ENCODE measurements at places on chromosomes 1 and 21. TPM values are rescaled to one million over a fixed set of nuclear protein-coding genes. Genes with fewer than 3 reads are reported as not detected.
A peak's percentile ranks its signal among the peaks of the same experiment; 100 is the strongest.

DNA sequence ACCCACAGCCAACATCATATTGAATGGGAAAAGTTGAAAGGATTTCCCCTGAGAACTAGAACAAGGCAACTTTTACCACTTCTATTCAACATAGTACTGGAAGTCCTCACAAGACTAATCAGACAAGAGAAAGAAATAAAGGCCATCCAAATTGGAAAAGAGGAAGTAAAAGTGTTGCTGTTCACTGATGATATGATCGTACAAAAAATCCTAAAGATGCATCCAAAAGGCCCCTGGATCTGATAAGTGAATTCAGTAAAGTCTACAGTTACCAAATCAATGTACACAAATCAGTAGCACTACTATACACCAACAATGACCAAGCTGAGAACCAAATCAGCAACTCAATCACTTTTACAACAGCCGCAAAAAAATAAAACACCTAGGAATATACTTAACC, 28.3 kb downstream of the RAB3GAP2 start:
- no peak overlapping the region for H3K4me3 ChIP-seq
- H3K27ac ChIP-seq = no peak overlapping the region
- no peak for DNase-seq
- no peaks in the 10 kb centered on the region for H3K27me3 ChIP-seq
- no peaks in the 10 kb centered on the region for H3K4me1 ChIP-seq
- no peaks in the 10 kb centered on the region for H3K36me3 ChIP-seq

GRCh38 chr1:149962039-149962647, 25.5 kb upstream of the MTMR11 start:
- no peaks in the 10 kb centered on the region for H3K27me3 ChIP-seq
- H3K4me3 ChIP-seq = no peak overlapping the region
- H3K4me1 ChIP-seq = no peaks in the 10 kb centered on the region
- H3K27ac ChIP-seq = peak overlapping the region; percentile 11
- peak; percentile 60 for DNase-seq

DNA sequence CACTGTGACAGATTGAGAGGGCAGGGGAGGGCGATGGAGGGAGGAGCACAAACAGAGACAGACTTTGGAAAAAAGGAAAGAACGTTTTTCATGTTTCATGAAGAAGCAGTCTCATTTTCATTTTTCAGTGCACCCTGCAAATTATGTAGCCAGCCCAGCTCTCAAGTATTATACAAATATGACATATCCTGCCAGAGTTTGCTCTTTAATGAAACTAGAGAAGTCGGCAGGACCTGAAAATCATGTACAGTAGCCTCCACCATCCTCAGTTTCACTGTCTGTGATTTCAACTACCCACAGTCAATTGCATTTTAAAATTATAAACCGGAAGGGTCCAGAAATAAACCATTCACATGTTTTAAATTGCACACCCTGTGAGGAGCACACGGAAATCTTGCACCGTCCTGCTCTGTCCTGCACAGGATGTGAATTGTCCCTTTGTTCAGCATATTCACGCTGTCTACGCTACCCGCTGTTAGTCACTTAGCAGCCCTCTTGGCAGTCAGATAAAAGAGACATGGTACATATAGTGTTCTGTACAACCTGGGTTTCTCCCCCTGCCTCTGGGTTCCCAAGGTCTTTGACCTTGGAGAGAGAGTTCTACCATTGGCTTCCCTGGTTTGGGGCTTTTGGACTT, 13.6 kb upstream of the ADARB1 start:
- no peaks in the 10 kb centered on the region for H3K36me3 ChIP-seq
- H3K27ac ChIP-seq = no peak overlapping the region
- DNase-seq = no peak
- H3K4me1 ChIP-seq = no peaks in the 10 kb centered on the region
- H3K4me3 ChIP-seq = no peak overlapping the region

- H3K27ac ChIP-seq = peak overlapping the region; percentile 86
- peaks cover 10% of the 10 kb centered on the region for H3K4me1 ChIP-seq
- DNase-seq = peak; percentile 92
- H3K27me3 ChIP-seq = no peaks in the 10 kb centered on the region
- no peaks in the 10 kb centered on the region for H3K36me3 ChIP-seq
Observed at GRCh38 chr1:91851130-91852010, 34.6 kb downstream of the TGFBR3 start.

- H3K27me3 ChIP-seq = no peaks in the 10 kb centered on the region
- H3K27ac ChIP-seq = no peak overlapping the region
- H3K4me3 ChIP-seq = no peak overlapping the region
- H3K4me1 ChIP-seq = no peaks in the 10 kb centered on the region
- H3K36me3 ChIP-seq = no peaks in the 10 kb centered on the region
Observed at GRCh38 chr1:239239529-239239928, 146.8 kb upstream of the CHRM3 start.

DNA sequence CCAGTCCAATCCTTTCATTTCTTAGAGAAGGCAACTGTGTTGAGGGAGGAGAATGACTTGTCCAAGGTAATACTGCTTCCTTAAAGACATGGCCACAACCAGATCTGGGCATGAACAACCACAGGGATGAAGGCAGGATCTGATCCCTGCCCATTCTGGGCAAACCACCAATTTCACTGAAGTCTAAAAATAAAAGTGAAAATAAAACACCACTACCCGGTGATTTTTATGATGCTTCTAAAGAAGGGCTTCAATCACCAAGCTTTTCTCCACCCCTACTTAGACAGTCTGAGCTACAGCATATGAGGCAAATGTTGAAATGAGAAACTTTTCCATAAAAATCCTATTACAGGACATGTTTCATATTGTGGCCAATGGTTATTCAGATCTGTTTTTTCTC, 133.0 kb downstream of the PTPN14 start:
- DNase-seq = no peak
- H3K4me1 ChIP-seq = no peaks in the 10 kb centered on the region
- no peak overlapping the region for H3K4me3 ChIP-seq
- peak overlapping the region; percentile 37 for H3K27ac ChIP-seq
- H3K36me3 ChIP-seq = no peaks in the 10 kb centered on the region

The CDCA8 gene
- total RNA-seq = 0.18 TPM

DNA sequence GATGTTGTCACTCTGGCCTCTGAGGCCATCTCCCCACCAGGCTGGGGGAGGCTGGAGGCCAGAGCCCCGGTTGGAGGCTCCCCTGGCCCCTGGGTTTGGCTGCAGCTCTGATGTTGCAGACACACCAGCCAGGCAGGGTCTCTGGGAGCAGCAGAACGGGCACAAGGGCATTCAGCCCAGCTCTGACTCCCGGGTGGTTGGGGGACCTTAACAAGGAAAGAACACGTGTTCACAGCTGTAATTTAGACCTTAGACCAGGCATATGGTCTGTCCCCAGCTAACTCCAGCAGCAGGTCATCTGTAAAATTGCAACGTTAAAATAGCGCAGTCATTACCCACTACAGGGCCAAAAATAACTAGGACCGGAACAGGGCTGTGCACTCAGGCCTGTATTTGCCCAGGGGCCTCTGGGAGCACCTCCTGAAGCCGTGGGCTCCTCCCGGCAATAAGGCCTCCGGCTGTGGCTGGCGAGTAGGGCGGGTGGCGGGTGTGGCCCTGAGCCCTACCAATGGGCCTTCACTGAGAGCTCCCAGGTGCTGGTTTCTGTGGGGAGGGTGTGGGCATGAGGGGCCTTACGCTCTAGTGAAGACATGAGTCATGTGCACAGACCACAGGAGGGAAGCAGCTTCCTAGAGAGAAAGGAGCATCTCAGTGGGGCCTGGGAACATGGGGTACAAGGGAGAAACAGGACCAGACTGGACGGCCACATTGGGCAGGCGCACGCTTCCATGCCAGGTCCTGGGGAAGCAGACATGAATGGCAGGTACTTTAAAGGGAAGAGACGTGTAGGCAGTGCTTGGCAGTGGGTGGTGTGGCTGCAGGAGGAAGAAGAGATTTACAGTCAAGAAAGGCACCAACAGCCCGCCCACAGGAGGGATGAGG, 6.1 kb downstream of the LDLRAP1 start:
- H3K36me3 ChIP-seq = no peaks in the 10 kb centered on the region
- DNase-seq = no peak
- H3K4me1 ChIP-seq = peaks cover 20% of the 10 kb centered on the region
- no peak overlapping the region for H3K4me3 ChIP-seq
- no peaks in the 10 kb centered on the region for H3K27me3 ChIP-seq
- H3K27ac ChIP-seq = no peak overlapping the region

- H3K4me3 ChIP-seq = no peak overlapping the region
- no peaks in the 10 kb centered on the region for H3K36me3 ChIP-seq
- no peak for DNase-seq
- H3K27me3 ChIP-seq = no peaks in the 10 kb centered on the region
- no peak overlapping the region for H3K27ac ChIP-seq
Observed at GRCh38 chr21:31330144-31330483, 13.9 kb downstream of the TIAM1 start.

DNA sequence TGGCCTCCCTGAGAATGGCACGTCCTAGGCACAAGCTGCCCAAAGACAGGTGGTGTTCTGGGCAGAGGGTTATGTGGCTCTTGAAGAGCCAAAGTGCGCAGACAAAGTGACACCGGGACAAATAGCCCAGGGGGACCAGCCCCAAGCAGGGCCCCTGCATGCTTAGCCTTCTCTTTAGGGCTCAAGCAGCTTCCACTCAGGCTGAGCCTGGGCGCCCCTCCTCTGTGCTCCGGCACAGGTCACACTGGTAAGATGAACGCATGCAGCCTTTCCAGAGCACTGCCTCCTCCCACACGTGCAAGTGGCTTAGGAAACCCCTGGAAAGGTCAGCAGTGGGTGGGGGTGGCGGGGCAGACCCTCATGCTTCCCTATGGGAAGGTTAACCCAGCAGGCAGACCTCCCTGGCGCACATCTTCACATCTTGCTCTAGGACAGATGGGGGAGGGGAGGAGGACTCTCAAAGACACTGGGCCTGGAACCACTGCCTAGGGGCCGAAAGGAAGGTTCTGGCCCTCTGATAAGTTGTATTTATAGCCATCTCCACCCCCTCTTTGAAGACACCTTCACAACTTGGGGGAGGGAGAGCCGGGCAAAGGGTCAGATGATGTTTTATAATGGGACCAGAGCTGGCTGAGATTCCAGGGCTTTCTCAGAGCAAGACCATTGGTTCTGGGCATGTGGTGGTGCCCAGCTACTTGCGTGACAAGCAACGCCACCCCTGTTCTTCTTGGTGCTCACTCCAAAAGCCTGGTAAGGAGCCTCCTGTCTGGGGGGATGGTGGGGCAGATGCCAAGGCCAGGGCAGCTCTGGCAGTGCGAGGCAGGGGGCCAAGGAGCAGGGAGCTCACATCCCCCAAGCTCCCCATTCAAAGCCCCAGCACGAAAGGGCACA, 5.5 kb downstream of the KLHL21 start:
- no peak for DNase-seq
- H3K4me3 ChIP-seq = no peak overlapping the region
- H3K27me3 ChIP-seq = no peaks in the 10 kb centered on the region
- H3K27ac ChIP-seq = peak overlapping the region; percentile 11

The HES4 gene
- total RNA-seq = 41.0 TPM

DNA sequence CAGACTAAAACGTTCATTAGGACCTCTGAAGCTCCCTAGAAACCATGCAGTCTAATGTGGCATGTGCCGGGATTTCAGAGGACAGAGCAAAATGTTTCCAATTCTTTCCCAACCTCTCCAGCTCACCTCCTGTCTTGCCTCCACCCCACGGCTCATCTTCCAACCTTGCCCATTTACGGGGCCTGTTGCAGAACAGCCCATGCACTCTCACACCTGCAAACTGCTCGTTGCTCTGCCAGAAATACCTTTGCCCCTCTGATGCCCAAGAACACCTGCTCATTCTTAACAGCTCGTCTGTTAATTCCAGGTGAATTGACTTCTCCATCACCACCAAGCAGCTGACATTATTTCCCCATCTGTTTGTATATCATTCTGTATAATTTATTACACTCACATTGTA, 53.9 kb upstream of the LBR start:
- H3K4me3 ChIP-seq = no peak overlapping the region
- H3K4me1 ChIP-seq = no peaks in the 10 kb centered on the region
- no peaks in the 10 kb centered on the region for H3K27me3 ChIP-seq
- DNase-seq = no peak
- H3K27ac ChIP-seq = no peak overlapping the region

GRCh38 chr1:111720977-111721786, 18.0 kb downstream of the INKA2 start:
- H3K4me3 ChIP-seq = no peak overlapping the region
- no peaks in the 10 kb centered on the region for H3K36me3 ChIP-seq

- no peaks in the 10 kb centered on the region for H3K4me1 ChIP-seq
- H3K27ac ChIP-seq = no peak overlapping the region
- no peaks in the 10 kb centered on the region for H3K36me3 ChIP-seq
- no peaks in the 10 kb centered on the region for H3K27me3 ChIP-seq
Observed at GRCh38 chr1:86018283-86018923, 138.2 kb downstream of the COL24A1 start.

DNA sequence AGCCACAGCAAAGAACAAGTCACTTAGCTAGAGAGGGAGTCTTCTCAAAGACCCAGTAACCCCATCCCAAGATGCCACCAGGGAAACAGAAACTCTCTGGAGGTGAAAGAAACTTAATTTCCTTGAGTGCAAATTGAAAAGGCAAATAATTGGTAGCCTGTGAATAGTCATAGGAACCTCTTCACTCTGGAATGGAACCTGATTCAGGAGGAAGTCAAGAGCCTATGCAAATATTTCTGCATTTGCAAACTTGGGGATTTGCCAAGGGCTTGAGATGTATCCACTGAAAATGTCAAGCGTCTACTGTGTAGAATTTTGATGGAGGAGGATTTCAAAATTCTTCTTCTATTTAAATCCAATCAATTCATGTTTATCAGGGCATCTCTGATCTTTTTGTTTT, 5.7 kb downstream of the HIVEP3 start:
- H3K36me3 ChIP-seq = no peaks in the 10 kb centered on the region
- H3K4me3 ChIP-seq = no peak overlapping the region
- H3K27ac ChIP-seq = no peak overlapping the region
- H3K27me3 ChIP-seq = no peaks in the 10 kb centered on the region
- no peaks in the 10 kb centered on the region for H3K4me1 ChIP-seq
- DNase-seq = no peak

The RGS18 gene
- total RNA-seq = 0.95 TPM

The KIF17 gene
- 6.3 TPM for total RNA-seq

DNA sequence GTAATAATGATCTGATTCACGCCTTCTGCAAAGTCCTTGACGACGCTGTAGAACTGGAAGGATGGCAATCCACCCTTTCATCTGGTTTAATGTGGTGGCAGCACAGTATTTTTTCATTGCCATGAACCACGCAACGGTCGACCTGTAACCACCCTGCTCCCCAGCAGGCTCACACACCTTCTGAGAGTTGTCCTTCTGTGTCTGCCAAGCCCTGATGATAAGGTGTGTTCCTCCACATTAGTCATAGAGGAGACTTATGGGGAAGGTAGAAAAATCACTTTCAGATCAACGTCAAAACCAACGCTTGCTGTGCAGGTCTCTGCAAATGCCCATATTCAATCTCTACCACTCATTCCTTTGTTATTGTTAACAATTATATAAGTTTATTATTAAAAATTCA, 328.7 kb downstream of the SIPA1L2 start:
- no peaks in the 10 kb centered on the region for H3K27me3 ChIP-seq
- no peak overlapping the region for H3K27ac ChIP-seq
- no peaks in the 10 kb centered on the region for H3K4me1 ChIP-seq
- no peaks in the 10 kb centered on the region for H3K36me3 ChIP-seq
